Dermis microvascular lymphatic vessel endothelial cell (primary cell): ENCODE measurements at places on chromosomes 5 and 9.
A peak's percentile ranks its signal among the peaks of the same experiment; 100 is the strongest.

GRCh38 chr5:59130431-59130830 is 547.6 kb downstream of the RAB3C start:
- DNase-seq: no peak

DNA sequence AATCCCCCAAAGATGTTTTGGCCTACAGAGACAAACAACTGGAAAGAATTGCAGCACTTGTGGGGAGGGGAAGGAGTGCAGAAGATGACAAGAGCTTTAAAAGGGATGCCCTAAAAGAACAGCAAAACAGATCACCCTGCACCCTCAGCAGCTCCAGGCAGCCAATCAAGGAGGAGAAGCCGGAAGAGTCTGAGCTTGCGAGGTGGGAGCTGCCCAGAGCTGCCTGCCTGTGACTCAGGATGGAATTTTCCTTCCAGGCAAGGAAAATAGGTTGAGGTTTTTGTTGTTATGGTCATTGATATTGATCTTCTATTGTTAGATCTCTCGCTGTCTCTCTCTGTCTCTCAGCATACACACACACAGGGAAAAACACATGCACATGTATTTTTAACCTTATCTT is 70.3 kb upstream of the MAP1B start:
- DNase-seq: peak; percentile 21

DNA sequence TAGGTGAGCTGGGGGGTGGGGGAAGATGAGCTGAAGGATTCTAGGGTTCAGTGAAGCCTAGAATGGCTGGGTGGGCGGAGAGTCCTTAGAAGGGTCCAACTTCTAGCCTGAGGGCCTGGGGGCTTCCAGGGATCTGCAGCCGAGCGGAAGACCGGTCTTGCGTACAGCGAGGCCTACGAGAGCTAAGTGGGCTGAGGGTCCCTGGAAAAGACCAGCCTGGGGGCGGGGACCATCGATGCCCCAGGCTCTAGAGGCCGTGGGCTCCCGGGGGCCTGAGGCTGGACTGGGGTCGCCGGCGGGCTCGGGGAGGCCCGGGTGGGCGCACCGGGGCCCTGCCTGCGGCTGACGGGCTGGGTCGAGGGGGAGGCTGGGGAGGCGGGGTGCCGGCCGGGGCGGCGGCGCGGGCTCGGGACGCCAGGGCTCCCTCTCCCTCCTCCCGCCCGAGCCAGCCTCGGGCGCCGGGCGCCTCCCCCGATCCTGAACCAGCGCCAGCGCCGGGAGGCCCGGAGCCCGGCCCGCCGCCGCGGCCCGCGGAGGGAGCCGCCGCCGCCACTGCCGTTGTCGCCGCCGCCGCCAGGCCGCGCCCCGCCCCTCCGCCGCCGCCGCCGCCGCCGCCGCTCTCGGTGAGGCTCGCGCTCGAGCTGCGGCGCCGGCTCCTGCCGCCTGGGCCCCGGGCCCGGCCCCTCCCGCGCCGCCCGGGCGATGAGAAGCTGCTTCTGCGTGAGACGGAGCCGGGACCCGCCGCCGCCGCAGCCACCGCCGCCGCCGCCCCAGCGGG is at the start of gene MVB12B:
MVB12B (plus strand) TSS at position 602 of the 778 bp plus-strand sequence; CDS start at position 703, 101 bp downstream.
- DNase-seq: peak; percentile 46

GRCh38 chr9:83266331-83266665 is 203.4 kb upstream of the RASEF start:
- no peak for DNase-seq

GRCh38 chr5:154647761-154648145 is 107.4 kb upstream of the LARP1 start:
- no peak for DNase-seq

DNA sequence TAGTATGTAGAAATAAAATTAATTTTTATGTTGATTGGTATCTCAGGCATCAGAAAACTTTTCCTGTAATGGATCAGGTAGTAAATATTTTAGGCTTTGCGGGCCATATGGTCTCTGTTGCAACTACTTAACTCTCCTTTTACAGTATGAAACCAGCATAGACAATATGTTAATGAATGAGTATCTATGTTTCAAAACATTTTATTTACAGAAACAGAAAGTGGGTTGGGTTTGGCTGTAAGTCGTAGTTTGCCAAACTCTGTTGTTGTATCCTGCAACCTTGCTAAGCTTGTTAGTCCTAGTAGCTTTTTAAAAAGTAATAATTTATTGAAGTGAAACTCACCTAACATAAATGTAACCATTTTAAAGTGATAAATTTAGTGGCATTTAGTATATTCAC is 132.1 kb downstream of the NR3C1 start:
- no peak for DNase-seq

GRCh38 chr5:88214655-88215054 is 54.0 kb downstream of the TMEM161B start:
- no peak for DNase-seq

DNA sequence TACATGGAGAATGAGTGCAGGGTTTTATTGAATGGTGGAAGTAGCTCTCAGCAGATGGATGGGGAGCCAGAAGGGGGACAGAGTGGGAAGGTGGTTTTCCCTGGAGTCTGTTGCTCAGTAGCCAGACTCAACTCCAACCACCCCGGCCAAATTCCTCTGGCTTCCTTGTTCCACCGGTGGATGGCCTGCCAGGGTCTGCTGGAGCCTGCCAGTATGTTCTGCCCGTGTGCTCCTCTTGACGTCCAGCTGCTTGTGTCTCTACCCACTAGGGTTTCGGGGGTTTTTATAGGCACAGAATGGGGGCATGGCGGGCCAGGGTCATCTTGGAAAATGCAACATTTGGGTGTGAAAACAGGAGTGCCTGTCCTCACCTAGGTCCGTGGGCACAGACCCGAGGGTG is 51.4 kb upstream of the KLF9 start:
- DNase-seq: no peak

DNA sequence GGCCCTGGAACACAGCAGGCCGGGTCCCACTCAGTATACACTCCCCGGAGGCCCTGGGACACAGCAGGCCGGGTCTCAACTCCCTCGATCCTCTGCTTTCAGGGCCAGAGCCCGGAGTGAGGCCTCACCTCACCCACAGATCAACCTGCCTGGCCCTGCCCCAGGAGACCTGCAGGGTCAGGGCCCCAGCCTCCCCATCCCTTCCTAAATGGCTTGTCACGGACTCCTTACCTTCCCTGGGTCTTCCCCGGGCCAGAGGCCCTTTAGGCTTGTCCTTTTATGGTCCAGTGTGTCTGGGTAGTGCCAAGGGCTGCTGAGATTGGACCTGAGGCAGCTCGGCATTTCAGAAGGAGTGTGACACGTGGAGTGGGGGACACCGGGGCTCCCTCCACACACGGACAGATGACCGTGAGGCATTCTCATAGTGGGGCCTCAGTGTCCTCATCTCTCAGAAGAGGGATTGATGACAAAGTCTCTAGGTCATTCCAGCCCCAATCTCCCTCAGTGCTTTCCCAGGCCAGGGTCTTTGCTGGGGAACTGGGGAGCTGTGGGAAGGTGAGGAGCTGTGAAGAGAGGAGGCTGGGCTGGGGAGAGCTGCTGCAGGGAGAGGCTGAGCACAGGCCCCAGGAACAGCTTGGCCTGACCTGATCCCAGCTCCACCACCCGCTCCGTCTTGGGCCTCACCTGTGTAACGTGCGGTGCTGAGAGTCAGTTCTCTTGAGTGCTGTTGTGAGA is 18.0 kb upstream of the PLEKHG4B start:
- no peak for DNase-seq
